GM04503 (cell line): ENCODE measurements at places on chromosomes 2 and 18.

GRCh38 chr2:21676041-21676440, 552.3 kb downstream of the TDRD15 start:
- DNase-seq: no peak

DNA sequence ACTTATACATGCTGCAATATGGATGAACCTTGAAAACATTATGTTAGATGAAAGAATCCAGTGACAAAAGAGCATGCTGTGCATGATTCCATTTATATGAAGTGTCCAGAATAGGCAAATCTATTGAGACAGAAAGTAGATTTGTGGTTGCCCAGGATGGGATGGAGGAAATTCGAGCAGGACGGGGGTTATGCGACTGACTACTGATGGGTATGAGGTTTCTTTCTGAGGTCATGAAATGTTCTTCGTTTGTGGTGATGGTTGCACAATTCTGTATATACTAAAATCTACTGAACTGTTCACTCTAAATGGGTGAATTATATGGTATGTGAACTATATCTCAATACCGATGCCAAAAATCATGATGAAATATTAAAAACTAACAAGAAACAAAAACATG, 18.9 kb upstream of the MTERF4 start:
- no peak for DNase-seq

GRCh38 chr2:46569766-46570165, 90.4 kb downstream of the TMEM247 start:
- DNase-seq: no peak

DNA sequence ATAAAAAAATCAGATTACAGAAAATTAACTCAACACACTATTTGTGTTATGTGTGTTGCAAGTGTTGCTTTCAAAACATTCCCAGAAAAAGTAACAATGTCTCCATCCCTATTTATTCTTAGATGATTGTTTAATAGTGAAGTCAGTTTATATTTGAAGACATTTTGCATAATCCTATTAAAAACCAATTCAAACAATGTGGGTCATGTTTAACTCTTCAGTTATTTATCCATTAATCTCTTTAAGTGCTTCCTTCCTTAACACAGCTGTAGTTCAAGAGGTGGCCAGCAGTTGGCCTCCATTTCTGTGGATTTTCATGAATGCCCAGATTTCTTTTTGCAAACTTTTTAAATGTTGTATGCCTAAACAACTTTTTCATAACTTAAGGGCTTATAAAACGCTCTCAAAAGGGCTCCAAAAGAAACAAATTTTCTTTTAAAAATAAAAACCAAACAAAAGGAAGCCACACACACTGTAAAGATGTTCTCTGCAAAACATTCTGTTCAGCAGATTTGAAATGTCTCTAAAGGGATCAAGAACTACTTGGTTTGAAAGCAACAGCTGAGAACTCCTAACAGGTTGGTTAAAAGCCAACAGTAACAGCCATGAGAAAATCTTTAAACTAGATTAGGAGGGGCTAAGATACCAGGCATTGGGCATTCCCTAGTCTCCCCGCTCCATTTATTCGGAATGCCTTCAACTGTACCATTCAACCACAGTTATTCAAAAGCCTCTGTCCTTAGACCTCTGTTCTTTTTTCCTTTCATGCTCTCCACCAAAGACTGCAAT, 71.5 kb downstream of the THADA start:
- DNase-seq: no peak

DNA sequence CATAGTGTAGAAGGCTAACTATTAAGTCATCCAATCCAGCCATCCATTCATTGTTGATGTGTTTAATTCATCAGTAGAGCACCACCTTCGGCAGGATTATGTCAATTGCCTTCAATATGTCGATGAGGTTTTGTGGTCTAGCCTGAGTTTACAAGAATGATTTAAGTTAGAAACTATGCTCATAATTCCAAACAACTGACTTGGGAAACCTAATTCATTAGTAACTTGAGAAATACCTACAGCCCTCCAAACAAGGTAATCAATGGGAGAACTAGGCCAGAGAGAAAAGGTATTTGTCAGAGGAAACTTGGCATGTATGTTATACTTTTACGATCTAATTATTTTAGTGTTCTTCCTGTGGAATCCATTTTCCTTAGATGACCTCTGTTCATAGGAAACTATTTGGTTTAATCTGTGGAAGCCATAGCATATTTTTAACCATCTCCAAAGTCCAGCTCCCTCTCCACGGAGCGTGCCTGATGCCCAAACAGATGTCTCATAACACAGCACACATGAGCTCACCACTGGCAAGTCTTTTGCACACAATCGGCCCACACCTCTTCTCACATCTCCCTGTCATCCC, 148.5 kb downstream of the GFPT1 start:
- DNase-seq: peak; percentile 84

GRCh38 chr2:137865954-137866540, 98.2 kb upstream of the HNMT start:
- DNase-seq: peak; percentile 1
